ENCODE measurements at places on chromosomes 1 and 21. TPM values are rescaled to one million over a fixed set of nuclear protein-coding genes. Genes with fewer than 3 reads are reported as not detected.

Gene PTGFR
- total RNA-seq: not detected

DNA sequence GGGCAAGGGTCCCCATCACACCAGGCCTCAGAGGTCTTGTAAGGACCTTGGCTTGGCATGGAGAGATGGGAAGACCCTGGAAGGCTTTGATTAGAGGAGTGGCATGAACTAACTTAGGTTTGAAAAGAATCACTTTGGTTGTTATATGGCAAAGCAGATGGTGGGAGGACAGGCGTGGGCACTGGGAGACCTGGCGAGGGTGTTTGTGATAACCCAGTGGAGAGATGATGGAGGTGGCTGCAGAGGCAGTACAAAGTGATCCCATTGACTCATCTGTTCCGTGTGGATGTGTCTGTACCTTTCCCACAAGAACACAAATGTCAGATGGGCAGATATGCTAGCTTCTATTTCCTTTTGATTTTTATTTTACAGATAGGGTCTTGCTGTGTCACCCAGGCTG is 168.3 kb downstream of the SLC35F3 start:
- DNase-seq: no peak

GRCh38 chr1:89881415-89882058 is 60.7 kb downstream of the LRRC8D start:
- DNase-seq: no peak

Gene HMGCS2
- not detected for total RNA-seq

DNA sequence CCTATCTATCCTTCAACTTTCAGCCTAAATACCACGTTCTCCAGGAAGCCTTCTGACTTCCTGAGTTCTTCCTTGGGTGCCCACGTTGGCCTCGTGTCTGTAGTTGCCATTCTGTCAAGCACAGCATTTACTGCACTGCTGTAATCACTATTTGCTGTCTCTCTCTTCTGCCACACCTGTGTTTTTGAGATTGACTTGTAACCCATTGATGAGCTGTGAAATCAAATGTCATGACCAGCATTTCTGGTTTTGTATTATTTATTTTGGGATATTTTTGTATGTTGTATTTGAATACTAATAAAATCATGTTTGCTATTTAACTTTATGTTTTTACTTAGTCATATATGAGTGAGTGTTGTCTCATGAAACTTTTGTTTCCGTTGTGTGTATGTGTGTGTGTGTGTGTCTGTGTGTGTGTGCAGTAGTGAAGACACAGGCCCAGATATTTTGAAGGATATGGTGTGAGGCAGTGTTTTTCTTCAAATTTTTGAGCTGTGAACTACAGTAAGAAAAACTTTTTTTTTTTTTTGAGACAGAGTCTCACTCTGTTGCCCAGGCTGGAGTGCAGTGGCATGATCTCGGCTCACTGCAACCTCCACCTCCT is 126.2 kb upstream of the SERBP1 start:
- no peak for DNase-seq
